ENCODE measurements at places on chromosomes 11 and 22.

DNA sequence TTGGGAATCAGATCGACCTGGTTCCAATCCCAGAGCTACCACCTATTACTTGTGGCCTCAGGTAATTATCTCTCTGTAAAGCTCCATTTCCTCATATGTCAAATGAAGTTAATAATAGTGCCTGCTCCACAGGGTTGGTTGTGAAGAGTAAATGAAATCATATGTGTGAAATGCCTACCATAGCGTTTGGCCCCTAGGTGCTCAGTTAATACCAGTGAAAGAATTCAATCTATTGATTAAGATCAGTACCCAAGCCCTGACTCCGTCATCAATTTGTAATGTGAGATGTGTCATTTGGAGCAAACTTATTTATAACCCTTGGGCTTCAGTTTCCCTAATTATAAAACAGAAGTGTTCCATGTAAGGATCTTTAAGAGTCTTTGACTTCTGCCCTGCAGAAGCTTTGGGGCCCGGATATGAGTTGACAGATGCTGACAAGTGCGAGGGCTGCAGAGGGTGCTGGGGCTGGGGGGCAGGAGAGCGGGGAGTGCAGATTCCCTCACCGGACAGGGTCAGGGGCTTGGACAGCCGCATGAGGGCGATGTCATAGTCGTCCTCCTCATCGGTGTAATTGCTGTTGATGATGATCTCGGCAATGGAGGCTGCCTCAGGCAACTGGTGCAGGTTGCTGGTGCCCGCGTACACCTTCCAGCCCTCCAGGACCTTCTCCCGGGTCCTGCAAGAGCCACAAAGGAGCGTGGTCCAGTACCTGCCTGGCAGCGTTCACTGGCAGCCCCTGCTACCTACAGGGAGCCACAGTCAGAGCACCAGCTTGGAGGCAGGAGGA, 20.9 kb downstream of the TMPRSS13 start:
- DNase-seq: no peak

DNA sequence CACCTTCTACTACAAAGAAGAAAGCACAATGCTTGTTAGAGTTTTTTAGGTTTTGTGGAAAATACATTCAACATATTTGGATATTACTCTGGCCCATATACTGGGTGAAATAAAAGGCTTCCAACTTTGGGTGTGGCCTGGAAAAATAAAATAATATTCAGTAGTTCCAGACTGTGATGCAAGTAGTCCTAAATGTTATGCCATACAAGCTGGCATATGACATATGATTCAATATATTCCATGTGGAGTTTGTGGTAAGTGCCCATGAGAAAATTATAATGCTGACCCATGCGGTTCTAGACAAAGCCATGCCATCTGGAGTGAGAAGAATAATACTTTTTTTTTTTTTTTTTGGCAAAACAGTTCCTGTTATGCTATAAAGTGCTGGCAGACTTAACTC, 683.3 kb downstream of the LUZP2 start:
- no peak for DNase-seq

DNA sequence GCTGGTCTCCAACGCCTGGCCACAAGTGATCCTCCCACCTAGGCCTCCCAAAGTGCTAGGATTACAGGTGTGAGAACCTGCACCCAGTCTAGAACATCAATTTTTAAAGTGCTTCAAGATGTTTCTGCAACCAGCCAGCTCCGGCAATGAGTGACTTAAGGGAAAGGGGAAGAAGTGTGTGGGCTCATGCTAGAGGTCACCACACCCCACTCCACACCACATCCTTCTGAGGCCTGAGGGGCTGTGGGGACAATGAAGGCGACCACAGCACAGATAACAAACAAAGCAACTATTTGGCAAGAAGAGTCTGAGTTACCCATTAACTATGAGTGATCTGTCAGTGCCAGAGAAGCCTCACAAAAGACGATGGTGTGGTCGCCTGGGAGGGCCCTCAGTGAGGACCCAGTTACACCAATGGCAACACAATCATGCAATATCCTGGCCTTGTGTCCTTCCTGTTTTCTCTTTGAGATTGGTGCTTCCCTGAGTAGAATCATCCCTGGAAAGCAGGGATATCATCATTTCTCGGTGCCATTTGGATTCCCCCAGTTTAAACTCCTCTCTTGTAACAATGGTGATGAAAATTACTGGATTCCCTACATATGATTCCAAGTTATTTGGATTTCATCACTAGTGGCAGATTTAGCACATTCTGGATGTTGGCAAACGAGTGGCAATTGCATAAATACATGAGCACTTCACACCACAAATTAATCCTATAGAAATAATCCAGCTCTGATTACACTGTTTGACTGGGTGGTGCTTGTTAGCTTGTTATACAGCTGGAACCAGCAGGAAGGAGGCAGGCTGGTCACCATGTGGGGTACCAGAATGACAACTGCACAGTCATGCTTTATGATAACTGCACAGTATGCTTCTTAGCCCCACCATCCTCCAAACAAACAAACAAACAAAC, 18.4 kb downstream of the ABTB2 start:
- DNase-seq: no peak

GRCh38 chr11:6219359-6219758, 14.0 kb downstream of the C11orf42 start:
- DNase-seq: no peak

GRCh38 chr22:25493794-25494193, 70.7 kb upstream of the GRK3 start:
- DNase-seq: no peak

DNA sequence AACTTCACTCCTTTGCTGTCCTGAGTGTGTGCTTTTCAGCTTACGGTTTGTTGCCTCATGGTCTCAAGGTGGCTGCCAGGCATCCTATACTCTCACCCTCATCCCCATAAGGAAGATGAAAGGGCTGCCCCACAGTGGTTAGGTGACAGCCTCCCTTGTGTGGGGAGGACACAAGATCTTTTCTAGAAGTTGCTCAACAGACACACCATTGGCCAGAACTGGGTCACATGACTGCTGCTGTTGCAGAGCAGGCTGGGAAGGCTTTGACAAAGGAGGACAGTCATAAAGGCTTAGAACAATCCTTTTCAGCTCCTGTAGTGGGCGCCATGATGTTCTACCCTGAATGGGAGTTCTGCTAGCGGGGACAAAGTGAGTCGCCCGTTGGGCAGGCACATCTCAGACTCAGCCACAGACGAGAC, 69.7 kb upstream of the RASD2 start:
- DNase-seq: no peak

- DNase-seq: no peak
These were observed 126.0 kb upstream of the TTC12 start for GRCh38 chr11:113188371-113188834.

- DNase-seq: no peak
These were observed 1.1 kb upstream of the FANCF start for GRCh38 chr11:22626573-22627239.

DNA sequence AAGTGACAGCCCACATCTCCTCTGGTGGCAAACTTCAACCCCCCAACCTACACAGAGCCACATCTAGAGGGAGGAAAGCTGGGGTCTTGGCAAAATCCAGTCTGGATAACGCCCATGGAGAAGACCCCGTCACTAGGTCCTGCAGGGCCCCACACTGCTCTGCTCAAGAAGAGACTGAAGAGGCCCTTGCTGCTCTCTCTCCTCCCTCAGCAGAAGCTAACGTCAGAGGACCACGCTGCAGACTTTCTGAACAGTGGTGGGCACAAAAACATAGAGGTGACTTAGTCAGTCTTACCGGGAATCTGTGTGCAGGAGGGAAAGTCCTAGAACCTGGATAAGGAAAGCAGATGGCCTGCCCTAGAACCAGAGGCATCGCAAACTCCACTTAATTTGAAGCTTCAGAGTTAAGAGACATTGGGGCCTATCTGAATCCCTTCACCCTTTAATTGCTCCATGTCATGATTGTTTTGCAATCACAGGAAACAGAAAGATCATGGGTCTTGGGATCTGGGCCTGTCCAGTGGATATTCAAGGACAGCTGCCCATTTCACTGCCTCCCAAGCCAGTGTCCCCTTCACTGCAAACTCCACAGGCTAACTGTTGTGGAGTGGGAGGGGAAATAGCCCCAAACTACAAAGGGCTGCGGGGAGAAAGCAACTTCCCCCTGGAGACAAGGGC, 1.7 kb downstream of the DKK3 start:
- no peak for DNase-seq

DNA sequence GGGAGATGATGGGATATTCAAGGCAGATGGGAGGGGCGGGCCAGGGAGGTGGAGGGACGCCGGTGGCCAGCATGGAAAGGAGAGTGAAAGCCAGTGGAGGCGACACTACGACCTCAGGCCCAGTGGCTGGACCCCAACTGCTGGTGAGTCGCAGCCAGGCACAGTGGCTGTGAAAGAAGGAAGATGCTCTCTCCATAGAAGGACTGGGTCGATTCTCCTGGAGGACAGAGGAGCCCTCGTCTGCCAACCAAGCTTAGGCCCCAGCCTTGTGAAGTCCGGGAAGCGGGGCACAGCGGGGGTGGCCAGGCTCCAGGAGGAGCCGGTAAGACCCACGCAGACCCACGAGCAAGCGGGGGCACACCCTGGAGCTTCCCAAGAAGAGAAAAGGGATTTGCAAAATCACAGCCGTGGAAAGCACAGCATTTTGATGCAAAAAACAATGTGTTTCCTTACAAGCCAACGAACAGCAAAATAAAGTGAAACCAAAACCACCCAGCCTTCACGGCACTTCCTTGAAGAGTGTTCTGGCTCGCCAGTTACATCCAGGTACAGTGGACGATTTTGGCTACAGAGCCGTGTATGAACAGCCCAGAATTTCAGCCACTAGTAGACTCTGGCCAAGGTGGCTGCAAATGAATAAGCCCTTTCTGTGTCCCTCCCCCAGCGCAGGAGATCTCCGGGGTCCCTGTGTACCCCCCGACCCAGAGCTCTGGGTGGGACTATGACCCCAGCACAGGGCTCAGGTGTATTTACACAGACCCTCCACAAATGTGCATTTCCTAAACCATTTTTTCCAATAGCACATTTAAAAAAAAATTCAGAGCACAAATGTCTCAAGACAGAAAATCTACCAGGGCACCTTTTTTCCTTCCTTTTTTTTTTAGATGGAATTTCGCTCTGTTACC, 96.9 kb downstream of the TRMU start:
- no peak for DNase-seq

GRCh38 chr11:33617672-33618350, 82.8 kb downstream of the C11orf91 start:
- DNase-seq: no peak

- no peak for DNase-seq
These were observed 35.2 kb upstream of the EXPH5 start for GRCh38 chr11:108628812-108629211.

GRCh38 chr11:14644226-14645014, 816 bp downstream of the PDE3B start:
- no peak for DNase-seq

DNA sequence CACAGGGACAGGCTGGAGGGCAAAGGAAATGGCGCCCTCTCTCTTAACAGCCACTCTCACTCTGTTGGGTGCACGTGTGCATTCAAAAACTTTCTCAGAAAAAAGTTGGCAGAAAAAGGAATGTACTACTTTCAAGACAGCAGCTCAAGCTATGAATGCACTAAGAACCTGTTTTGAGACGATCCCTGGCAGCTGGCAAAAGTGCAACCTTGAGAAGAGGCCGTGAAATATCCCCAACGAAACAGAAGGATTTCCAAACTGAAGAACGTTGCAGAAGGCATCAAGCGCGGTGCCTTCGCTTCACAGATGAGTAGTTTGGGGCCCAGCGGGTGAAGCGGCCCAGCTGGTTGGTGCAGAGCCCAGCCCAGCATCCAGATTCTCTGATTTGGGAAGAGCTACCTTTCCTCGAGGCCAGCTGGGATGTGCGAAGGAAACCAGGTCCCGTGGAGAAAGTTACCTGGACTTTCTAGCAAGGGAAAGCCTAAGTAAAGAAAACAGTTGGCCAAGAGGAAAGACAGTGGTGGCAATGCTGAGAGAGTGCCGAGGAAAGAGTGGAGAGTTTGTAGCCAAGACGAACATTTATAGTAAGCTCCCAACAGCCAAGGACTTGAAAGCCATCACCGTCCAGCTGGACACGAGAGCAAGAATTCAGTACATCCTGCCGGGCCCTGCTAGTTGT, 16.3 kb downstream of the IFT27 start:
- DNase-seq: no peak

GRCh38 chr11:64862987-64863390, 15.4 kb downstream of the EHD1 start:
- DNase-seq: no peak

GRCh38 chr11:119741369-119742262, 12.6 kb upstream of the NECTIN1 start:
- DNase-seq: no peak

DNA sequence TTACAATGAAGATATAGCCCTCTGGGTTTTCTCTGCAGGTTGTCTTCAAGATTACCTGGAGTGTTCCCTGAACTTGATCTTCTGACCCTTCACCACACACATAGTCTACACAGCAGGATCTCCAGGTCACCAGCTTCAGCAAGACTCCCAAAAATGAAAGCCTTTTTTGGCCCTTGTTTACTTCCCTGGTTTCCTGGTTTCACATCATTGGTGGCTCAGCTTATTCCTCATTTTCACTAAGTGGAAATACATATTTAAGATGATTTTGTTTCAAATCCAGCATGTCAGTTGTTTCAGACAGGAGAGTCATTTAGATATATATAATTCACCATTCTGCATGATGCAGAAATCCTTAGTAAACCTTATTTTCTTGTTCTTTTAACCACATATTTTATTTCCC, 41.6 kb upstream of the MPEG1 start:
- no peak for DNase-seq

GRCh38 chr22:29816539-29816938, 21.5 kb downstream of the ASCC2 start:
- no peak for DNase-seq

All from GOT3 (cell line).